ENCODE measurements at places on chromosomes 1 and 21.

GRCh38 chr1:42456010-42456753 is at the start of the genes PPCS and ZMYND12:
TSS of gene PPCS (plus strand) at chr1:42456543. CDS start at chr1:42456566, 23 bp downstream.
TSS of gene ZMYND12 (minus strand) at chr1:42456022. CDS start at chr1:42455997, 25 bp downstream.
- DNase-seq = peak; percentile 90

GRCh38 chr1:114564141-114564540 is 17.3 kb downstream of the BCAS2 start:
- no peak for DNase-seq

GRCh38 chr1:167635156-167635648 is 5.2 kb downstream of the RCSD1 start:
- no peak for DNase-seq

- peak; percentile 34 for DNase-seq
Observed at GRCh38 chr1:206505702-206506355, 1.5 kb upstream of the RASSF5 start.

GRCh38 chr1:7743346-7743745 is 27.8 kb upstream of the VAMP3 start:
- no peak for DNase-seq

DNA sequence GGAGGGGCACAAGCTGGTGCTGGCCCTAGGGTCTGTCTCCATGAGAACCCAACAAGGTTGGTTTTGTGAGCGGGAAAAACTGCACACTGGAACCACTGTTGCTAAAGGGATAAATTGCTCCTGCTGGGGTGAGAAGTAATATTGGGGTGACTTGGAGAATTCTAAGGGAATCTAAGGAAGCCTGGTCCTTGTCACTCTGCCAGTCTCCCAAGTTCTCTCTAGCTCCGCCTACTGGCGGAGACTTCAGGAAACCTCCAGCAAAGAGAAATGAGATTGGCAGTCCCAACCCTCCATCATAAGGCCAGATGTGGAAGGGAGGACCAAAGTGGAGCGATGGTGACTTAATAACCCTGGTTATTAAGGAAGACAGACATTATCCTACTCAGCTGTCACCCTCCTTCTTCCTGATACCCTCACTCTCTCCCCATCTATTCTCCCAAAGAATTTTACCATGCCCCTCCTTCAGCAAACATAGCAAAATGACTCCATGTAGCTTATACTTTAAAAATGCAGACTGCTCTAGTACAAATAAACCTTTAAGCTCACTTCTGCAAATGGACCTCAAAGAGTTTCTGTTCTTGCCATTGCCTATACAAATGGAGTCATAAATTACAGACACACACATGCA is 2.7 kb downstream of the LCE1F start:
- no peak for DNase-seq

DNA sequence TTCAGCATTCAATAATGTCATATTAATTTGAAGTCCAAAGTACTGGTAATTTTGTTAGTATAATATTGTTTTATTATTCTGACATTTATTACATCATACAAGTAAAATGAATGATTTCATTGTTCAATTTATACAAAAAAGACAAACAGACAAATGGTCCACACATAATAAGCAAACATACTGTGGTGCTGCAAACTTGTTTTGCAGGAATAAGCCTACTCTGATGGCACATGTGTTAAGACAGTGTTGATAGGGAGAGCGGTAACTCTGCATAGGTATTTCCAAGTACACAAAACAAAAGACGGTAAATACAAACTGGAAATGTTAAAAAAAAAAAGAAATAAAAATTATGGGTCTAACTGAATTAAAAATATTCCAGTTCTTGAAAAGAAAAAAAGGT is 59.7 kb upstream of the DPYD start:
- no peak for DNase-seq

DNA sequence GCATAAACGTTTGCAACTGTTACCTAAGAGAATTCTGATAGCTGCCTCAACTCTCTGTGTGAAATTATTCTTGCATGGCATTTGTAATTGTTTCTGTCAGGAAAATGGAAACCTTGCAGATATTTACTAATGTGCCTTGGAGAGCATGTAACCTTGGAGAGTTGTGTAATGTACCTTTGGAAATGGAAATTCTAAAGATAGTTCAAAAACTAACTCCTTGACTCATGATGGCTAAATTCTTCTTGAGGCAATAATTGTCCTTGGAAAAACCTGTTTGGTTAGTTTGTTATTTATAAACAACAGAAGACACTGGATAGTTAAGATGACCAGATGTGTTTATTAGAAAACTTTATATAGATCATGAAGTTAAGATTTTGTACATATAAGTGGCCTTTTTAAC is 1033.8 kb downstream of the PLA2G4A start:
- DNase-seq = no peak

- DNase-seq = no peak
Observed at GRCh38 chr1:110443451-110443850, 7.5 kb upstream of the PROK1 start.

- no peak for DNase-seq
Observed at GRCh38 chr1:147105909-147106308, 66.4 kb downstream of the PRKAB2 start.

DNA sequence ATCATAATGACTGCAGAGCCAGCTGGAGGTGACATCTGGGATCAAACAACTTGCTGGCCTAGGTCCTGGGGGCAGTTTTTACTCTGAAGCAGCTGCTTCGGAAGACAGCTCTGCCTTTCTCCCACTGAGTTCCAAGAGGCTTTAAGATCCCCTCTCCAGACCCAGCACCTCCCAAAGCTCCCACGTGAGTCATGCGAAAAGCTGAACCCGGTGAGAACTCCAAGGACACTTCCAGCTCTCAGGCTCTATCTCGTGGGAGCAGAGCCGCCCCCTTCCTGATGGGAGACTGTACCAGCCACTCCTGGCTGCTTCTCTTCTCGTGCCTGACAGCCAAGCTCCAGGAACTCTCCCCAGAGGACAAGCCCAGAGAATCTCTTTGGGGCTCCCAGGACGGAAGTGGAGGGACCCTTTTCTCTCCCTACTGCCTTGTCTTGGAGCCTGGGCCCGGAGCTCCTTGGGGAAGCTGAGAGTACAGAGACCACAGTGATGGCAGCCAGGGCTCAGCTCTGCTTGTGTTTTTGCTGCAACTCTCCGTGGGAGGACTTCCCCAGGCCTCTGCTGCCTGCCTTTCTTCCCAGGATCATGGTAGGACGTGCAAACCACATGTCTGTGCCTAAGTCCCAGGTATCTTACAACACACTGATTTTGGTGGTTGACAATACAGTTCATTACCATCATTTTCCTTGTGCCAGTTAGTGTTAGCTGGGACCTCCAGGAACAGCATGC is 40.6 kb downstream of the STUM start:
- no peak for DNase-seq

All from thyroid gland (tissue), 4 donors.